Hepatic stellate cell (primary cell): ENCODE measurements at places on chromosomes 13 and 19.

DNA sequence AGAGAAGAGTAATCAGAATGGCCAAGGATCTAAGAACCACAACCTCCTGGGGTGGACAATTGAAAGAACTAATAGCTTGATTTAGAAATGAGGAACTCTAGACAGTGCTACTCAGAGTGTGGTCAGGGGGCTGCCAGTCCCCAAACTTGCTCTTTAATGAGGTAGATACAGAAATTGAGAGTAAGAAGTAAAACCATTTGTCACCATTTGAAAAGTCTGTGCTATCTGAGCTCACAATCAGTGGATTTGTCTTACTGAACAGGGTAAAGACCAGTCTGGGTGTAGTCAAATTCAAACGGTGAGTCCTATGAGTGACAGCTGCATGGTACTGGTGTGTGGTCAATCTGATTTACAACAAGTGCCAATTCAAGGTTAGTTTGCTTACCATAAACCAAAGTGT, 118.9 kb downstream of the KL start:
- DNase-seq: no peak

- DNase-seq: no peak
These were observed 20.0 kb downstream of the CRYL1 start for GRCh38 chr13:20505405-20506366.

DNA sequence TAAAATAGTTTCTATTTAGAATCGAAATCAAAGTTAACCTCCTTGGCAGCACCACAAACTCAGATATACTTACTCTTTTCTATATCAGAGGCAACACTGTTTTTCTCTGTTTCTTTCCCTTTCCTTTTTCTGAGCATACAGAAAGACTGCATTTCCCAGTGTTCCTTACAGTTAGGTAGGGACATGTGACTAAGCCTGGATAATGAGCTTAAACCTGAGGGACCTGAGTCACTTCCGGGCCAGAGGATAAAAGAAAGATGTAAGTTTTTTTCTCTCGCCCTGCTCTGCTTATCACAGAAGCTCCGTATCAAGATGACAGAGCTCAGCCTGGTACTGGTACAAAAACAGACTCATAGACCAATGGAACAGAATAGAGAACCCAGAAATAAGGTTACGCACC, 531.9 kb downstream of the KLF12 start:
- DNase-seq: no peak

DNA sequence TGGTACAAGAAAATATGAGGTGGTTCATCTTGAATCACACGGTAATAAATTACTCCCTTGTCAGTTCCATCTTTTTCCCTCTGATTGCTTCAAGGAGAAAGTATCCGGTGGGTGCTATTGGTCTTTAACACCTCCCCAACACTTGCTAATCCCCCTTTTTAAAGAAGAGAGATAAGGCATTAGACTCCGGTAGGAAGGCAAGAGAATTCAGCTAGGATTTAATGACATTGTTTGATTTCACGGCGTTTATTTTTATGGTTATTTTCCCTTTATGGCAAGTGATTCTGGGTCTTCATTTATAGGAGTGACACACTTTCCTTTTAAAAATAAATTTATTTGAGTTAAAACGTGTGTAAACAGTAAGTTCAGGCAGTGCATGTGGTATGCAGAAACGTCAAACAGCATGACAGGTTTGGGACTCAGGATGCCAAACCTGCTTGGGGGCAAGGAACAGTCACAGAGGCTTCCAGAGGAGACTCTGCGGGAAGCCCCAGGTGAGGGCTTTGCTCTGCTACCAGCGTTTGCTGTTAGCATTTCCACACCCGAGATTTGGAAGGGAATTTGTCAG, 36.5 kb downstream of the TSHZ3 start:
- no peak for DNase-seq

GRCh38 chr13:28394422-28394821, 100.5 kb downstream of the FLT1 start:
- no peak for DNase-seq

GRCh38 chr13:35496761-35497386, 20.4 kb upstream of the MAB21L1 start:
- DNase-seq: no peak

GRCh38 chr13:79482281-79482970, 1.5 kb downstream of the NDFIP2 start:
- DNase-seq: no peak

DNA sequence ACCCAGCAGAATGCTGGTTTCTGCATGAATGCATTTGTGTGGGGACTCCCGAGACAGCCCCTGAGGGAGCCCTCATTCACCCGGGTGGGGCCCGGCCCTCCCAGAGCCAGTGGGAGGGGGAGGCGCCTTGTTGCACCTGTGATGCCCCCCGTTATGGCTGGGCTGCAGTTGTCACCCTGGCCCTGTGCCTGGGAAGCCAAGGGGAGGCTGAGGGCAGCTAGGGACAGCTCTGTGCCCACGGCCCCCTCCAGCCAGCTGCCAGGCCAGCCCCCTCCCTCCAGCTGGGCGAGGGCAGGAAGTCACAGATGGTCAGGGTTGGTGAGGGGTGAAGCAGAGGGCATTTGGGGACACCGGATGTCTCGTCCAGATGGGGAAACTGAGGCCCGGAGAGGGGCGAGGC, 26.1 kb downstream of the NFIC start:
- DNase-seq: no peak

GRCh38 chr19:48113190-48113917, 2.7 kb upstream of the PLA2G4C start:
- DNase-seq: no peak

GRCh38 chr13:51645761-51646670, 61.8 kb downstream of the WDFY2 start:
- DNase-seq: no peak

DNA sequence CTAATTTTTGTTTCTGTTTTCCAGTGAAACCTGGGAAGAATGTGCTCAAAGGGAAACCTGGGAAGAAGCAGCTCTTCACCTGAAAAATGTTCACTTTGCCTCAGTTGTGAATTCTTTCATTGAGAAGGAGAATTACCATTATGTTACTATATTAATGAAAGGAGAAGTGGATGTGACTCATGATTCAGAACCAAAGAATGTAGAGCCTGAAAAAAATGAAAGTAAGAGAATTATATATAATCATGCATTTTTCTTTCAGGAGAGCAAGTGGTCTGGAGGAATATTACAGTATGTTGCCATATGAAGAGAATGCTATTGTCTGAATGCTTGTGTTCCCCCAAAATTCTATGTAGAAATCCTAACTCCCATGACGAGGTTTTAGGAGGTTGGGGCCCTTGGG, 3.4 kb downstream of the NUDT15 start:
- peak; percentile 16 for DNase-seq

DNA sequence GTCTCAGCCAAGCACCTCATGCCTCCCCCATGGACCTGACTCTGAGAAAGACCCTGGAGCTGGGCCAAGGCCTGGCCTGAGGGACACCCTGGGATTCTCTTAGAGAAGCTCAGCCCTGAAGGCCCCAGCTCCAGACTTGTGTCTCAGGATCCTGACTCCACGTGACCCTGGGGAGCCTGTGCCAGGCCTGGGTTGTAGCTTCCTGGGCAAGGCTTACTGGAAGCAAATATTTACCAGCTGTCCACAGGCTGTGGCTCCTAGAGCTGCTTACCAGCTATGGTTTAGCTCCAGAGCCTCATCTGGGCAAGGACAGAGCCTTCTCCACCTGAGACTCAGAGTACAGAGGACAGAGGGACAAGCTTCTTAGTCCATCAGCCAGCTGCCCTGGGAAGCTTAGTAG, 61.0 kb upstream of the CEACAM8 start:
- no peak for DNase-seq

GRCh38 chr13:80510686-80511085, 169.8 kb upstream of the SPRY2 start:
- no peak for DNase-seq

DNA sequence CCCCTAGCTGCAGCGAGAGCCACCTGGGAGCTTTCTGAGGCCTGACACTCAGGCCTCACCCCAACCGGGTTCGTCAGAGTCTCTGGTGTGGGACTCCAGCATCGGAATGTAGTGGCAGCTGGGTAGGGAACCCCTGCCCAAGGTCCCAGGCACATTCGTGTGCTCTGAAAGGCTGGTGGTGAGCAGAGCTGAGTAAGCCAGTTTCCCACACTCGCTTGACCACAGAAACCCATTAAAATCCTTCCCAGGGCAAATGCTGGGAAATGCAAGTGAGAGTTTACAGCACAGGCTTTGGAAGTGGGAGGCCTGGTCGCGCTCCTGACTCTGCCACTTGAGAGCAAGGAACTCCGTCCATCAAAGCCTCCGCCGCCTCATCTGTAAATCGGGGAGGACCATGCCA, 4.2 kb downstream of the TRAPPC6A start:
- DNase-seq: no peak

- DNase-seq: no peak
These were observed 15.4 kb downstream of the TNFAIP8L1 start for GRCh38 chr19:4654437-4655361.

GRCh38 chr19:55958356-55958755, 10.7 kb downstream of the NLRP8 start:
- no peak for DNase-seq

DNA sequence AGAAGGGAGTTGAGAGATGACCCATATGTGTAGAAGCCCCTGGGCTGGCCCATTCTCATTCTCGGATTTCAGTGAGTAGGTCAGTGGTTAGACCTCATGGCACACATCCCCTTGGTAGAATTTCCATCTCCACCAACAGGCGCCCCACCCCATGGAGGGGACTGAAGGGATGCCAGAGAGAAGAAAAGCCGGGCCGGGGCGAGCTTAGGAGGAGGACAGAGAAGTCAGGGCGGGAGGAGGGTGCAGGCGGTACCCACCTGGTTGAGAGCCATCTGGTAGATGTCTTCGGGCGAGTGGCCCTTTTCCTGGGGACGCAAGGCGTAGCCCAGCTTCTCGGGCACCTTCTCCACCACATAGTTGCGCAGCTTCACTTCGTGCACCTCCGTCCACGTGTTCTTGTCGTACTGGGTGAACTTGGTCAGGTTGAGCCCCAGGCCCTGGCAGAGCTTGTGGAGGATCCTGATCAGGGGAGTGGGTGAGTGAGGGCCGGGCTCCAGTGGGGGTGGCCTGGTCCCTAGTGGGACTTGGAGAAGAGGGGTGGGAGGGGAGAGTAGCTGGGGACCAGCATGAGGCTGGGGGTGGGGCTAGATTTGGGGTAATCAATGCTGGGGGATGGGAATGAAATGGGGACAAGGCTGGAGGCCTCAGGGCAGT, 2.5 kb downstream of the IL4I1 start:
- DNase-seq: no peak

DNA sequence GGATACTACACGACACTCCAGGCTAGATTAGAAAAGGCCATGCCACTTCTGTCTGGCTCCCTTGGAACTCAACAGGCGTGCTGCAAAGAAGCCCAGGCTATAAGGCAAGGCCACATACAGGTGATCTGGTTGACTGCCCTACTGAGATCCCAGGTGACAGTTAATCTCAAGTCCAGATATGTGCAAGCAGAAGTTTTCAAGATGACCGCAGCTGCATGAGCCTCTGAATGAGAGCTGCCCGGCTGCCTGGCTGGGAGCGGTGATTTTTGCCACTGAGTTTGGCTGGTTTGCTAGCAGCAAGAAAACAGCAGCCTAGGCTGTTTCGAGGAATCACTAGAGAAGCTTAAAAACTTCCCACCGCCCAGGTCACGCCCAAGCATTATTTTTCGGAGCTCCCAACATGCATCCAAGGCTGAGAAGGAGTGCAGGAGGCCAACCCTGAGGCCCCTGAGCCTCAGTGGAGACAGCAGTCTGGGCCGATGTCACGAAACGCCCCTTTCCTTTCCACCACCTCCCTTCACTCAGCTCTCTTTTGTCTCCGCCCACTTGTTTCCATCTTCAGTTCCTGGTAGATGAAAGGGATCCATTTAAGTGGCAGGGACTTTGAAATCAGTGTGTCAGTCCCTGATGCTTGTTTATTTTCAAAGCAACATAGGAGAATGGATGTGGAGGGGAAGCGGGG, 14.0 kb upstream of the URI1 start:
- no peak for DNase-seq

DNA sequence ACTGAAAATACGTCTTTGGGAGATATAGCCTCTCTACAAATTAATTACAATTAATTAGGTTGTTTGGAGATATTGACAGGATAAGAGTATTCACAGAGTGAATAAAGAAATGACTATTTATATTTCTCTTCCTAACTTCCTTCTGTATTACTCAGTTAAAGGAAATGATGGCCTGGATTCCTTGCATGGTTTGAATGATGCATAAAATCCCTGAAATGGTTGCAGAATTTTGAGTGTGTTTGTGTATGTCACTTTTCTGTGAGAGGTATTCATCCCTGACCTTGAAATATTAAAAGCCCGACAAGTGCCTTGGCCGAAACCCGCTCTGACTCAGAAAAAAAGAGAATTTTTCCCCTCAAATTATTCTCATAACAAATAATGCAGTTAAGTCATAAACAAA, 90.0 kb downstream of the PDS5B start:
- peak; percentile 6 for DNase-seq

GRCh38 chr19:15759962-15760565, 22.3 kb downstream of the OR10H3 start:
- no peak for DNase-seq

DNA sequence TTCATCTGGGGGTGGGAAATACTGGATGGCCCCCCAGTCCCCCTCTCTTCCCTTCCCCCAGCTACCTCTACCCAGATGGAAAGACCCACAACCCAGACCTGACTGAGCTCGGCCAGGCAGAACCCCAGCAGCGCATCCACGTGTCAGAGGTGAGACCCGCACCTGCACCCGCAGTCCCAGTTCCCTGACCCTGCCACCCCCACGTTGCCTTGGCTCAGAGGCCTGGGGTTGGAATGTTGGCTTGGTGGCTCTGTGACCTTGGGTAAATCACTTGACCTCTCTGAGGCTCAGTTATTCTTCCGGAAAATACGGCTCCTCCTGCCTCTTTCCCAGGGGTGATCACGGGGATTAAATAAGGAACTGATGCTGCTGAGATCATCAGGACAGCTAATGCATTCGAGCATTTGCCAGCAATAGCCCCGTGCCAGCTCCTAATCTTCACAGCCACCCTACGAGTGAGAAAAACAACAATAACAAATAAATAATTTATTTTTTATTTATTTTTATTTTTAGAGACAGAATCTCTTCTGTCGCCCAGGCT, 12.3 kb downstream of the CBLC start:
- no peak for DNase-seq

- no peak for DNase-seq
These were observed 107.5 kb downstream of the KLF12 start for GRCh38 chr13:74026753-74027152.

DNA sequence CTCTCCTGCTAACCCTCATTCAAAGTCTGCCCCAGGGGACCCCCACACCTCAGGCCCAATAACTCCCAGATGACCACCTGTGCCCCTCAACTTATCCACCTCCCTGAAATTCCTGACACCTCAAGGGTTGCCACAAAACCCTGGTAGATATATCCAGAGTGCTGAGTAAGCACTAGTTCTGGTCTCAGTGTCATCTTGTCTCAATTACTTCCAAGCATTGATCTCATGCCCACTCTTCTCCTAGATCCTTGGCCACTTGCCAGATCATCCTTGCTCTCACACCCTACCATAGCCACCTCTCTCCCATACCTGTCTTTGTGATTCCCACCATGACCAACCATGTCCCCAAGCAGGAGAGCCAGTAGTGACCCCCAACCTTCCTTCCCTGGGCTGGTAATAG, 2.0 kb downstream of the ZNF416 start:
- no peak for DNase-seq

DNA sequence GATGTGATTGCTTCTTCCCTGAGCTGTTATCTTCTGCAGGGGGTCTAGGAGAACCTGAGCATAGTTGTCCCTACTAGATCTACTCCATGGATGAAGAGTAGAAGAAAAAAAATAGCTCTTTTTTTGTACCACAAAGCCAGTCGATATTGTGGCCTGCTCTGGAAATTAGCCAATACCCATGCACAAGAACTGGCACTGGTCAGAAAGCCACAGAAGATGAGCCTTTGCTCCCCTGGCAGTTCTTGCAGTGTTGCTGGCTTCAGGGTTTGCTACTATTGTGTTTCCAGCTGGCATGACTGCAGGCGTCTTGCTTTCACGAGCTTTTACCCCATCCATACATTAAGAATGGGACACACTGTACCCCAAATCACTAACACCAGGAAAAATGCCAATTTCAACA, 547.7 kb upstream of the KLF12 start:
- DNase-seq: no peak
